ENCODE measurements at places on chromosomes 3 and 15. TPM values are rescaled to one million over a fixed set of nuclear protein-coding genes. Genes with fewer than 3 reads are reported as not detected.
A peak's percentile ranks its signal among the peaks of the same experiment; 100 is the strongest.

GRCh38 chr15:72033285-72033684 lies 84.7 kb downstream of the MYO9A start:
- H3K27ac ChIP-seq: peak overlapping the region; percentile 34
- H3K27me3 ChIP-seq: no peaks in the 10 kb centered on the region
- H3K36me3 ChIP-seq: peaks cover 14% of the 10 kb centered on the region
- H3K4me3 ChIP-seq: no peak overlapping the region

MESD gene
- 18.7 TPM for total RNA-seq

DNA sequence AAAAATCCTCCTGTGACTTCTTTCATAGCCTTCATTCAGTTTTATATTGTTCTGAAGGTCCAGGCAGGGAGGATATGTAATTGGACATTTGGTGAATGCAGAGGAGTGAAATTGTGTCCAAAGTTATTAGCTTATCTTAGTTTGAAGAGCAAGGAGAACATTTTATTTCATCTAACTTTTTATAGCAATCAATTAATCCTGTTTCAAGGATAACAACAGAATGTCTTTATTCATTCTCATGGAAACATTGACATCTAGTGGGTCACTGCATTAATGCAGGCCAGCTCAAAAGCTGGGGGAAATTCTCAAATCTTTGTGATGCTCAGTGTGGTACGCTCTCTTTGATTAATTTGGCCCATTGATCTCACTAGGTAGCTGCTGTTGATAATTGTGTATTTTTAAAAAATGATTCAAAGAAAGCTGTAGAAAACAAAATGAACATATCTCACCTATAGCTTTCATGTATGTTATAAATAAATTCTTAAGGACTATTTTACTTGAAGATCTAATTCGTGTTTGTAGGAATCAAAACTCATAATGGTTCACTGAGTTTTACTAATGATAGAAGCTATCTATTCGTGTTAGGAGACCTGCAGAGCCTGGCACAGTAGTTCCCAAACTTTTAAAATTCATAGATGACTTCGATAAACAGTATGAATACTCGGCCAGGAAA lies 150.8 kb upstream of the KCNMB2 start:
- no peak for DNase-seq
- H3K36me3 ChIP-seq: no peaks in the 10 kb centered on the region
- no peaks in the 10 kb centered on the region for H3K27me3 ChIP-seq
- no peak overlapping the region for H3K27ac ChIP-seq
- H3K4me3 ChIP-seq: no peak overlapping the region
- H3K4me1 ChIP-seq: no peaks in the 10 kb centered on the region

GRCh38 chr3:170523248-170523647 lies 62.6 kb downstream of the SLC7A14 start:
- H3K36me3 ChIP-seq: no peaks in the 10 kb centered on the region
- DNase-seq: no peak
- H3K4me1 ChIP-seq: no peaks in the 10 kb centered on the region
- no peak overlapping the region for H3K27ac ChIP-seq

GRCh38 chr15:60130821-60131220 lies 126.7 kb downstream of the FOXB1 start:
- H3K4me3 ChIP-seq: no peak overlapping the region
- H3K27ac ChIP-seq: no peak overlapping the region
- DNase-seq: no peak
- peaks cover 19% of the 10 kb centered on the region for H3K4me1 ChIP-seq
- no peaks in the 10 kb centered on the region for H3K27me3 ChIP-seq

DNA sequence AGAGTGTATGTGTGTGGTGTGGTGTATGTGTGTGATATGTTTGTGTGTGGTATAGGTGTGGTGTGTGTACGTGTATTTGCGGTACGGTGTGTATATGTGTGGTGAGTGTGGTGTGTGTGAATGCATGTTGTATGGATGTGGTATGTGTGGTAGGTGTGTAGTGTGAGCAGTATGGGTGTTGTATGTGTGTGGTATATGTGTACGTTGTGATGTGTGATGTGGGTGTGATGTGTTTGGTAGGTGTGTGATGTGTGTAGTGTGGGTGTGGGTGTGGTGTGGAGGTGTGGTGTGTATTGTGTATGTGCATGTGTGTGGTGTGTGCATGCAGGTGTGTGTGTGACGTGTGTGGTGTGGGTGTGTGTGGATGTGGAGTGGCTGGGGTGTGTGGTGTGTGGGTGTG lies 58.7 kb downstream of the EFCAB12 start:
- no peak for DNase-seq
- no peaks in the 10 kb centered on the region for H3K4me1 ChIP-seq
- H3K27ac ChIP-seq: no peak overlapping the region
- H3K27me3 ChIP-seq: no peaks in the 10 kb centered on the region
- no peak overlapping the region for H3K4me3 ChIP-seq
- H3K36me3 ChIP-seq: no peaks in the 10 kb centered on the region

ARNT2 gene
- 5.7 TPM for total RNA-seq

GRCh38 chr3:172700256-172700655 lies 10.6 kb downstream of the NCEH1 start:
- H3K4me3 ChIP-seq: no peak overlapping the region
- H3K4me1 ChIP-seq: no peaks in the 10 kb centered on the region
- H3K36me3 ChIP-seq: no peaks in the 10 kb centered on the region

GBE1 gene
- 29.5 TPM for total RNA-seq

GRCh38 chr3:40620151-40620550 lies 95.4 kb downstream of the ZNF621 start:
- peaks cover 7% of the 10 kb centered on the region for H3K4me1 ChIP-seq
- no peaks in the 10 kb centered on the region for H3K36me3 ChIP-seq
- DNase-seq: no peak
- H3K27me3 ChIP-seq: no peaks in the 10 kb centered on the region

GRCh38 chr3:112074616-112075497 lies 11.3 kb upstream of the C3orf52 start:
- H3K4me1 ChIP-seq: peaks cover 32% of the 10 kb centered on the region
- DNase-seq: no peak
- H3K4me3 ChIP-seq: no peak overlapping the region

SLC28A2 gene
- total RNA-seq: not detected

GRCh38 chr3:119649761-119650160 lies 10.6 kb downstream of the POPDC2 start:
- no peak overlapping the region for H3K4me3 ChIP-seq
- no peaks in the 10 kb centered on the region for H3K36me3 ChIP-seq
- no peaks in the 10 kb centered on the region for H3K27me3 ChIP-seq
- no peak for DNase-seq
- H3K27ac ChIP-seq: no peak overlapping the region

- H3K27ac ChIP-seq: no peak overlapping the region
- no peaks in the 10 kb centered on the region for H3K36me3 ChIP-seq
- H3K4me1 ChIP-seq: peaks cover 29% of the 10 kb centered on the region
- no peak overlapping the region for H3K4me3 ChIP-seq
- no peak for DNase-seq
- peaks cover 19% of the 10 kb centered on the region for H3K27me3 ChIP-seq
Observed at GRCh38 chr3:122023335-122023910, 1.4 kb upstream of the ILDR1 start.

GRCh38 chr3:72331076-72331475 lies 517.2 kb downstream of the SHQ1 start:
- H3K4me3 ChIP-seq: no peak overlapping the region
- no peak for DNase-seq
- no peak overlapping the region for H3K27ac ChIP-seq
- no peaks in the 10 kb centered on the region for H3K27me3 ChIP-seq

CFAP92 gene
- total RNA-seq: 1.00 TPM

- no peaks in the 10 kb centered on the region for H3K36me3 ChIP-seq
- H3K4me1 ChIP-seq: no peaks in the 10 kb centered on the region
- no peak overlapping the region for H3K27ac ChIP-seq
- no peaks in the 10 kb centered on the region for H3K27me3 ChIP-seq
- no peak for DNase-seq
Observed at GRCh38 chr3:74426571-74426970, 187.9 kb downstream of the CNTN3 start.

GRCh38 chr15:70047386-70048197 lies 50.1 kb downstream of the TLE3 start:
- no peak for DNase-seq

All from esophagus squamous epithelium (tissue), 5 donors.